Sciatic nerve (tissue), 2 donors: ENCODE measurements at places on chromosomes 12 and 14. TPM values are rescaled to one million over a fixed set of nuclear protein-coding genes. Genes with fewer than 3 reads are reported as not detected.

GRCh38 chr14:100190126-100190525 is 30.7 kb upstream of the DEGS2 start:
- DNase-seq = no peak

DNA sequence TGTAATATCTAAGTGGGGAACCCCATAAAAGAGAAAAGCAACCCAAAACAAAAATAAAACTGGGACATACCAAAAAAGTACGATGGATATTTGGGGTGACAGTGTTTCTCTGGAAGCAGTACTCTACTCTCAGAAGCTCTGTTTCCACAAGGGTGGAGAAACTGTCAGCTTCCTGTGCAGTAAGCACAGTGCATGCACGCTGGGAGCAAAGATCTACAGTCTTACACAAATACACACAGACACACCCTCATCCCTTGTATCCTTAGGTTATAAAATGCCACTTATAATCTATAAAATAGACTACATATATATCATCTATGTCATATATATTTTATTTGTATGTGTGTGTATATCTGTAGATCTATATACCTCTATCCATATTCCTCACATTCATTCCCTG is 225.8 kb upstream of the SOX5 start:
- DNase-seq = no peak

DNA sequence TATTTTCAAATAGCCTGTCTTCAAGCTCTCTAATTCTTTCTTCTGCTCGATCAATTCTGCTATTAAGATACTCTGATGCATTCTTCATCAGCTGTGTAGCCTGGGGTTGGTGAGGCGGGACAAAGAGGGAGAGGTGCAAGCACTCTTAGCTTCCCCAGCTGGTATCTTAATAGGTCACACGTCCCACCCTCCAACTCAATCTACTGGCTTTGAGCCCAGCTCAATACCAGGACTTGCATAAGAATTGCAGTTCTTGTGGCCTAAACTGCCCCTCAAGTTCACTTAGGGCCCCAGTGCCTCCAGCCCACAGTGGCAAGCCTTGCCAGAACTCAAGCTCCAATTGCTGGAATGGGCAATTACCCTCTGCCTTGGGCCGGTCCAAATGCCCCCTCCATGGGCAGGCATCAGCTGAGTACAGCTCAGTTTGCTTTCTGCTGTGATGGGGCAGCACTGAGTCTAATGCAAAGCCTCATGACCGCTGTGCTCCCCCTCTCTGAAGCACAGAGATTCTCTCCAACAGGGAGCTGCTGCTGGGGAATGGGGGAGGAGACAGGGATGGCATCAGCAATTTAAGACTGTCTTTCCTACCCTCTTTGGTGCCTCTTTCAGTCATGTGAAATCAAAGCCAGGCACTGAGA is 5.6 kb upstream of the SPATA7 start:
- DNase-seq = no peak

GRCh38 chr12:51362747-51363342 is 16.4 kb upstream of the CELA1 start:
- DNase-seq = no peak

DNA sequence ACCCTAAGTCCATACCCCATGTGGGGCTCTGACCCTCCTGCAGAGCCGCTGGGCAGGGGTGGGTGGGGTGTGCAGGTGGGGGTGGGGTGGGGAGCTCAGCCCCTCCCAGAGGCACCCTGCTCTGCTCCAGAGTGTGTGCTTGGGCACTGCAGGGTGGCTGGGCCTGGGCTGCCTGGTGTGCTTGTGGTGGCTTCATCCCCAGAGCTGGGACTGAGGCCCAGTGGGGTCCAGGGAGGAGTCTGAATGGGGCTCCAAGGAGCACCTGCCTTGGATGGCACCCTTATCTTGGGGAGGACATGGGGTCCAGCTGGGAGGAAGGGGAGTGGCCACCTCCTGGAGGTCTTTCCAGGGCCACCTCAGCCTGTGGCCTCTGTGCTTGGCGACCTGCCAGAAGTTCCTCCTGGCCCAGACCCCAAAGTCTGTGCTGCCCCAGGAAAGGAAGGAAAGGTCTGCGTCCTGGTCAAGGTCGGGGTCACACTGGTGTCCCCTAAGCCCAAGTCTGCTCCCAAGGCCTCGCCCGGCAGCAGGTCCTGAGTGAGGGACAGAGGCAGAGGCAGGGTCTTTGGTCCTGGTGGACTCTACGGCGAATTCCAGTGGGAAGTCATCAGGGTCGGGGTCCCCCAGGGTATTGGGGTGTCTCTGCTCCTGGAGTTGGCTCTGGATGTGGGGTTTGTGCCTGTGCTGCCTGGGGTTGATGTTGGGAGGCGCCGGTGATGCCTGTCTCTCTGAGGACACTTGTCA is 373.4 kb downstream of the TMEM121 start:
- no peak for DNase-seq

DNA sequence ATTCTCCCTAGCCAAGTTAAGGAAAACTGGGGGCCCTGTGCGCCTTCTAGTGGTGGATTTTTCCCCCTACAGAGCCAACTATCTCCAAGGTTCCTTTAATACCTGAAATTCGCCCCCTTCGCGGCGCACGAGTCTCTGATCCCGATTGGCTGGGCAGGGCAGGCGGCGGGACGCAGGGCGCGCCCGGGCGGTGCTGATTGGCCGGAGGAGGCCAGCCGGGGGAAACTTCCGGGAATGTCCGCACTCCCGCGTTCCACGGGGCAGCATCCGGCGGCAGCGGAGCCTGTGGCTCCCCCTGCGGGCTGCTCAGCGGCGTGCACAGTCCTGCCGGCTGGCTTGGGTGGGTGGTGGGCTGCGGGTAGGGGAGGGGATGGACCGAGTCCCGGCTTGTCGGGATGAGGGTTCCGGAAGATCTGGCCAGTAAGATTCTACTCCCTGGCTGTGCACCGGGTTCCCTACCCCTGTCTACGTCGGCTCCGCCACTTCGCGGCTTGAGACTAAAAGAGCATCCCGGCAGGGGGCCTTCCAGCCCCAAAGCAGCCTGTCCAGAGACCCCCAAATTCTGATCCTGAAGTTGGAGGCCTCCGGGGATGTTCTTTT is at the start of gene NABP2:
NABP2 (plus strand) TSS at position 241 of the 600 bp plus-strand sequence. CDS start 515 bp downstream, outside the sequence.
- DNase-seq = peak; percentile 98

- no peak for DNase-seq
Observed at GRCh38 chr14:41608681-41609390, 2.2 kb downstream of the LRFN5 start.

DNA sequence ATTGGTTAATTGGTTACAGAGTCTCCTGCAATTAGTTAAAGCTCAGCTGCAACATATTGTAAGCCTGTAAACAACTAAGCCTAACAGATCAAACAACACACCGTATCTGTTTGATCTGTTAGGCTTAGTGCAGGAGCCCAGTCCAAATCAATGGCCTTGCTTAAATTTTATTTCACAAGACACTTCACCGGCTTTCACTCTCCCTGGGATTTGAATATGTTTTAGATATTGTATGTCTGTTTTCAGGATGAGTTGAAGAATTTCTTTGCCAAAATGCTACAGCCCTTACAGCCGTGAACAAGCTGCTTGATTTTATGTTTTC is 5.5 kb upstream of the RNASE1 start:
- DNase-seq = no peak

- DNase-seq = no peak
Observed at GRCh38 chr12:57157588-57158173, 10.3 kb upstream of the LRP1-AS start.

DNA sequence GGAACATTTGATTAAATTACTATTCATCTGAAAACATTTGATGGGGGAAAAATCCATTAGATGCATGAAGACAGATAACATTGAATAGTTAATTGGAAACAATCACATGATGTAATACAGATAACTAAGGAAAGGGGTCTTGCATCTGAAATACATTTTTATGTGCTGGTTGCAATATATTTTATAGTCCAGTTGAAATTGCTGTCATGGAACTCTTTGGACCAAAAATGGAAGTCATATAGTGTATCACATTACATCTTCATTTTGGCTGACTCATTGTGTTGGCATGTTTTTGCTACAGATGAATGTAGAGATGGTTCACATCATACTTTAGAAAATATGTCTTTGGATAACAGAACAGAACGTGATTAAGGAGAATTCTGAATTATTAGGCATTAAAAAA is 43.0 kb upstream of the GNPNAT1 start:
- DNase-seq = no peak

DNA sequence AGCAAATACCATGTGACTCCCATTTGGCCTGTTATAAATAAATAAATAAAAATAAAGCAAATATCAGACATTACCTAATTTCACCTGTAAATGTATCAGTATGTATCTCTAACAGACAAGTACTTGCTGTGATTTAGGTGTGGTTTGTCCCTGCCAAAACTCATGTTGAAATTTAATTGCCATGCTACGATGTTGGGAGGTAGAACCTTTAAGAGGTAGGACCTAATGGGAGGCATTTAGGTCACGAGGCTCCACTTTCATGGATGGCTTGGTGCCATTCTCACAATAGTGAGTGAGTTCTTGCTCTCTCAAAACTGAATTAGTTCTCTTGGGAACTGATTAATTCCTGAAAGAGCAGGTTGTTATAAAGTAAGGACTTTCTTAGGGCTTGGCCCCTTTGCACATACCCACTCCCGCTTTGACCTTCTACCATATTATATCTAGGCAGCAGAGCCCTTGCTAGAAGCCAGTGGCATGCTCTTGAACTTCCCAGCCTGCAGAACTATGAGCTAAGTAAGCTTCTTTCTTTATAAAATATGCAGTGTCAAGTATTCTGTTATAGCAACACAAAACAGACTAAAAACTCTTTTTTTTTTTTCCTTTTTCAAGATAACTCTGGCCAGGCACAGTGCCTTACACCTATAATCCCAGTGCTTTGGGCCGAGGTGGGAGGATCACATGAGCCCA is 26.0 kb downstream of the VEZT start:
- DNase-seq = no peak

- no peak for DNase-seq
Observed at GRCh38 chr14:81819344-81819743, 285.7 kb upstream of the SEL1L start.

GRCh38 chr12:49707812-49708147 is 575 bp upstream of the FMNL3 start:
- DNase-seq = no peak

- no peak for DNase-seq
Observed at GRCh38 chr12:41473441-41473840, 285.3 kb downstream of the PDZRN4 start.

CCDC177 gene
- not detected for total RNA-seq

MYL2 gene
- total RNA-seq = not detected

OR4E1 gene
- not detected for total RNA-seq

PRICKLE1 gene
- 100 TPM for total RNA-seq

FAM90A1 gene
- total RNA-seq = not detected

PRB2 gene
- total RNA-seq = not detected

IAPP gene
- not detected for total RNA-seq
